ENCODE measurements at places on chromosomes 16 and 17.

- no peak for DNase-seq
These were observed 97.4 kb upstream of the CIBAR2 start for GRCh38 chr16:85209526-85210121.

GRCh38 chr17:44829523-44830358 lies at the start of gene GJC1:
TSS of gene GJC1 (minus strand) at chr17:44830287. CDS start at chr17:44805817, 24,470 bp downstream.
- peak; percentile 80 for DNase-seq

DNA sequence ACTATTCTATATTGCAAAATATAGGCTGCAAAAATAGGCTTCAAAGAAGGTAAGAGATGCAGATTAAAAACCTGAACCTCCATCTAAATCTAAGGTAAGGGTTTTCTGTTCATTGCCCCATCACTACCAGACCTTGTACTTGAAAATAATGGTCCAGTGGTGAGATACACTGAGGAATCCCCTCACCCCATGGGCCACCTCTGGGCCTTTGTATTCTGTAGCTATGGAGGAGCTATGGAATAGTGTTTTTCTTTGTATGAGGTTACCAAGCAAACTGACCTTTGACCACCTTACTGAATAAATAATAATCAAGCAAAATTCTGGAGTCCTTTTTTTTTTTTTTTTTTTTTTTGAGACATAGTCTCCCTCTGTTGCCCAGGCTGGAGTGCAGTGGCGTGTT lies 4.8 kb upstream of the UBE2Z start:
- no peak for DNase-seq

GRCh38 chr16:70653406-70653805 lies 7.0 kb downstream of the IL34 start:
- DNase-seq = no peak

GRCh38 chr17:50539762-50540559 lies 7.0 kb upstream of the SPATA20 start:
- DNase-seq = peak; percentile 60

- no peak for DNase-seq
These were observed 132.0 kb downstream of the ANKRD11 start for GRCh38 chr16:89358030-89359005.

DNA sequence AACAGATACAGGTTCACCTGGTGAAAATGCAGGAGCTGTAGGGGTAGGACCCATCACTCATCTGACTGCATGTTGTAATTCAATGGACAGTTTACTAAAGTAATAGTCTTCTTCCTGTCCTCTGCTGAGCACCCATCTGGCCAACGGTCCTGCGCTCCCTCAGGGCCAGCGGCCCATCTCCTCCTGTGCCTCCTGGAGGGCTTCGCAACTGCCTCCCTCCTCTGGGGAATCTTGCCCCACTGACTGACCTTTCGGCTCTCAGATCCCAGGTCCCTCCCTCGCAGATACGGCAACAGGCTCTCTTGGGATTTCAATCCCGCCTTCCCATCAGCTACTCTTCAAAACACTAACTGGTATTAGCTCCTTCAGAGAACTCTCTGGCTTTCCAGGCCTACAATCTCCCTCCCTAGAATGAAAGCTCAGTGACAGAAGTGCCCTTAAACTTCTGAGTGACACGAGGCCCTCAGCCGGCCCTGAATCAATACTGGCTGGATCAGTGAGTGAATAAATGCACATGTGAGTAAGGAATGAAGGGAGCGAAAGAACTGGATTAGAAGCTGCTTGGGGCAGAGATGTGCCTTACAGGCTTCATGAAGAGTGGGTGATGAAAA lies 1.3 kb downstream of the PEMT start:
- DNase-seq = no peak

DNA sequence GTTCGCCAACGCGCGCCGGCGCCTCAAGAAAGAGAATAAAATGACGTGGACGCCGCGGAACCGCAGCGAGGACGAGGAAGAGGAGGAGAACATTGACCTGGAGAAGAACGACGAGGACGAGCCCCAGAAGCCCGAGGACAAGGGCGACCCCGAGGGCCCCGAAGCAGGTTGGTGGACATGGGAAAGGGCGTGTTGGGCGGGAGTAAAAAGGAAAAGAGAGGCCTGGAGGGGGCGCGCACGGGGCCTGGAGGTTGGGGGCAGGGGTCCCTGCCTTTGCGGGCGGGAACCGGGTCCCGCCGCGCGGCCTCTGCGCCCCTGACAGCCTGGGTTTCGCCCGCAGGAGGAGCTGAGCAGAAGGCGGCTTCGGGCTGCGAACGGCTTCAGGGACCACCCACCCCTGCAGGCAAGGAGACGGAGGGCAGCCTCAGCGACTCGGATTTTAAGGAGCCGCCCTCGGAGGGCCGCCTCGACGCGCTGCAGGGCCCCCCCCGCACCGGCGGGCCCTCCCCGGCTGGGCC lies 2.1 kb downstream of the IRX5 start:
- DNase-seq = no peak

- DNase-seq = peak; percentile 24
These were observed 28.7 kb downstream of the GOSR1 start for GRCh38 chr17:30505868-30506417.

DNA sequence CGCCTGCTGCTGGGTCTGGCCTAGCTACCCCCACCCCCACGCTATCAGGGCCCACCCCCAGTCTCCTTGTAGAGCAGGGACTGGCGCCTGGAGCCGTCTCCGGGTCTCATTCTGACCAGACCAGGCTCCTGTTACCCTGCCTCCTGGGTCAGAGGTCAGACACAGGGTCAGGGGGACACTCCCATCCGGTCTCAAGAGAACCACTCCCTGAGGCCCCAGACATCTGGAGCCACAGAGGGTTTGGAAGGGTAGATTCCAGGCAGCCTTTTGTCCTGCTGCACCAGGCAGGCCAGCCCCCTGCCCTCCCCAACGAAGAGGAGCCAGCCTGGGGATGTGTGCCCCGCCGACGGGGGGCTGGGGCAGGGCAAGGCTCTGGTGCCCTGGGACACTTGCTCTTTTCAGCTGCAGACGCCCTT lies 944 bp upstream of the WFIKKN1 start:
- no peak for DNase-seq

- peak; percentile 80 for DNase-seq
These were observed 2.2 kb downstream of the JUP start for GRCh38 chr17:41784207-41784744.

DNA sequence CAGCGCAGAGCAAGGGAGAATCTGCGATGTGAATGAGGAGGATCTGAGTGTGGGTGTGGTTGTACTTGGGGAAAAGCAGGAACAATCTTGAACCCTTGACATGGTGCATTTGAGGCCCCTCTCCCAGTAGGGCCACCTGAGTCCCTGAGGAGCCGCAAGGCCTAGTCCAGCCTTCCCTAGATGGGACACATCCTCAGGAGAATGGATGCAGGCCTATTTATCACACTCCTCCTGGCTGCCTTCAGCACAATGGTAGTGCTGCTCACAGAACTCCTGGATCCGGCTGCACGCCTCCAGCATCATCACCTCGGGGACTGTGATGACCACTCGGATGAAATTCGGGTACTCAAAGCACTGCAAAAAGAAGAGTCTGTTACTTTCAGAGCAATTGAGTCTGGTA lies 9.0 kb downstream of the TAT start:
- no peak for DNase-seq

GRCh38 chr17:65064452-65065019 lies 8.0 kb upstream of the GNA13 start:
- peak; percentile 57 for DNase-seq

DNA sequence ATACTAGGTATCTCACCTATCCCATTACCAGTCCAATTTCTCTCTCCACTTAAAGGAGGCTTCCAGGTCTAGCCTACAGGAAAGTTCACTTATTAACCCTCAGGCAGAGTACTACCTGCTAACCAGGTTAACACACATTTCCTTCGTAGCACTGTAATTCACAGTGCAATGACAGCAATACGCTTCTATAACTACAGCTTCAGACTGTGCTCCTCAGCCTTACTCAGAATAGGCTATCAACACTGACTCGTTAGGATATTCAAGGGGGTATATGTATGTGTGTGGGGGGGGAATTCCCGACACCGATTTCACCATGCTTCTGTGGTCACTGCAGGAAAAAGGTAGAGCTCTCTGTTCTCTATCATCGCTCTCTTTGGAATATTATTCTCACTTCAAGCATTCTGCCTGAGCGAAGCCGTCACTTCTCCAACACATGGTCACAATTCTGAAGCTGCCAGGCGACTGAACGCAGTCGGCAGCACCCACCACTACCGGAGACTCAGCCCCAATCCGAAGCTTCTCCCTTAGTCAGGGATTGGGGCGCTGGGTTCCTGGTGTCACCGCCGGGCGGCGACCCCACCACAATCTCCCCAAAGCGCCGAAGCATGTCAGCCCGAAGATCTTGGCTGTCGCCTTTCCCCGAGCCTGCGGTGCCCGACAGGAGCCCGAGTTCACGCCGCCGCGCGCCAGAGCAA lies 618 bp downstream of the GGA3 start:
- DNase-seq = no peak

GRCh38 chr17:44990994-44991393 lies 22.9 kb upstream of the C1QL1 start:
- no peak for DNase-seq

- peak; percentile 76 for DNase-seq
These were observed at the start of gene IRF8 for GRCh38 chr16:85898521-85899442. TSS of gene IRF8 (plus strand) at chr16:85899162. CDS start at chr16:85903016, 3,854 bp downstream.

GRCh38 chr17:78284146-78284545 lies 52.7 kb downstream of the TMEM235 start:
- DNase-seq = no peak

GRCh38 chr16:17299790-17300189 lies 171.0 kb downstream of the XYLT1 start:
- DNase-seq = no peak

DNA sequence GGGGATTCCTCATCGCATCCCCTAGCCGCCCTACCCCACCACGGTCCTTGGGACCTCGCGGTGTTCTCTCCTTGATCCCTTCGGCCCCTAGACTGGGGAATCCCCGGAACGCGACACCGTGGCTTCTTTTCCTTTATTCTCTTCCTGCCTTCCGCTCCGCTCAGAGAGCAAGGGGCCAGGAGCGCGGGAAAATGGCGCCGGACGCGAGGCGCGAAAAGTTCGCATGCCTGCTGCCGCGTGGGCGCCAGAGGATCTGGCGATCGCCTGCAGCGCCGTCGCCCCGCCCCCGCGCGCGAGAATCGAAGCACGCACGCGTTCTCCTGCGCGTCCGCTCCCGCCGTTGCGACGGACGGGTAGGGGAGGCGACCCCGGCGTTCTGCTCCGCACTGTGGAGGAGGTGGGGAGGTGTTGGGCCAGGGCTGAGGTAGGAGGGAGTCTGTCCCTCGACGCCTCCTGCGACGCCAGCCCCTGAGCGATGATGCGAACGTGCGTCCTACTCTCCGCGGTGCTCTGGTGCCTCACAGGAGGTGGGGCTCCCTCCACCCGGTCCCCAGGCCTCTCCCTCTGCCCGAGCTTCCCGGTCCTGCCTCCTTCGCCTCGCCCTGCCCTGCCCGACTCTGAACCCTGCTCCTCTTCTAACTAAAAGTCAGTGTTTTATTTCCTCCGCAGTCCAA lies at the start of gene ZPBP2:
TSS of gene ZPBP2 (plus strand) at position 323 of the 674 bp plus-strand sequence. CDS start at position 476, 153 bp downstream.
- DNase-seq = no peak

- DNase-seq = no peak
These were observed 64.5 kb upstream of the CDH13 start for GRCh38 chr16:82562183-82562683.

DNA sequence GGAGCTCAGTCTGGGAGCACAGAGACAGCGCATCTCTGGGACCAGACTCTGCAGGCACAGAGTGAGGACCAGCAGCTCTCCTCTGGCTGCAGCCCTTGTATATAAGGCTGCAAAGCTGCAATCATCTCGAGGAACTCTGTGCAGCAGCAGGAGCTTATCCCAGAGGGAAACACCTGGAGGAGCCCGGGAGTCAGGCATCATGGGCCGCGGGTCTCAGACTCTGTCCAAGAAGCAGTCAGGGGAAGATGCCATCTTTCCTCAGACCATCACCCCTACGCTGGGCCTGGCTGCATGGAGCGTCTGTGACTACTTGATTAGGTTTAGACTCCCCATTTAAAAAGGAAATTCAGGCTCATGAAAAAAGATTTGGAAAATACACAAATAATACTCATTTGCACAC lies 122.0 kb downstream of the IRF8 start:
- DNase-seq = no peak

GRCh38 chr16:47644166-47644565 lies 183.0 kb downstream of the PHKB start:
- peak; percentile 28 for DNase-seq

DNA sequence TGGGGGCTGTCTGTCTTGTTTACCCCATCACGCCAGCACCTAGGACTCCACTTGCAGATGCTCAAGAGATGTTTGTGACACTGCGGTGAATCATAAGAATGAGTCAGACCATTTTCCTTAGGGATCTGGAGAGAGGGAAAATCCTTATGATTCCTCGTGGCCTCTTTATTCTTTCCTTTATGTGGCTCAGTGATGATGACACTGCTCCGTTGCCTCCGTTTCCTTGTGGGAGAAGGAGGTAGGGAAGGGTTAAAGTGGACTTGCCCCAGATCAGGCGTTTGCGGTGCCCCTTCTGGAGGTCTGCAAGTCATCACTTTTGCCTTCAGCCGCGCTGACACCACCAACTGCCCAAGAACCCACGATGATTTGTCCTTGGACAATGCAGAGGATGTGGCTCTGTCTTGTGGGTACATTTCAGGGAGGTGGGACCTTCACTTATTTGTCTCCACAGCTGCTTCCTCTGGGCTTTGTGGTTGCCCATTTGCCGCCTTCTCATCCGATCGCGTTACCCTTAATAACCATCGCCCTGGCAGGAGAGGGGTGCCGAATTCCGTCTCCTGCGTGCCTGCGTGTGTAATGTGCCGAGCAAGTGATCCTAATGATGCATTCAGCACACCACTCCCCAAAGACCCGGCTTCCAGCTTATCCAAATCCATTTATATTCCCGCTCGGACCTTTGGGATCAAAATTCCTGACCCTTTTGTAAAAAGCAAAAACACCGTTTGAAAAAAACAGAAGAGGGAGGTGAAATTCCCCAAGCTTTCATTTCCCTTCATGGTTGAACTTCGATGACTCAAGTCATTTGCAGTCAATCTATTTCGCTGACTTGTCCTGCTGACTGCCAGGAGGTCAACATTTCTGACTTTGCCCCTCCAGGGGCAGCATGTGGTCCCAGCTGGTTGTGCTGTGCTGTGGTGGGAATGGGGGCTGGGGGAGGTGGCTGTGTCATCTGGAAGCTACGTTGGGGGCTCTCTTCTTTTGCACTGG lies 87.2 kb upstream of the IRX3 start:
- no peak for DNase-seq

GRCh38 chr16:1701216-1701878 lies 4.6 kb upstream of the MAPK8IP3 start:
- DNase-seq = no peak

- no peak for DNase-seq
These were observed 29.1 kb downstream of the NLRP1 start for GRCh38 chr17:5555254-5555653.

GRCh38 chr16:85337910-85338637 lies 225.8 kb upstream of the CIBAR2 start:
- DNase-seq = no peak

- no peak for DNase-seq
These were observed 17.8 kb upstream of the SLC35B1 start for GRCh38 chr17:49725452-49726130.

DNA sequence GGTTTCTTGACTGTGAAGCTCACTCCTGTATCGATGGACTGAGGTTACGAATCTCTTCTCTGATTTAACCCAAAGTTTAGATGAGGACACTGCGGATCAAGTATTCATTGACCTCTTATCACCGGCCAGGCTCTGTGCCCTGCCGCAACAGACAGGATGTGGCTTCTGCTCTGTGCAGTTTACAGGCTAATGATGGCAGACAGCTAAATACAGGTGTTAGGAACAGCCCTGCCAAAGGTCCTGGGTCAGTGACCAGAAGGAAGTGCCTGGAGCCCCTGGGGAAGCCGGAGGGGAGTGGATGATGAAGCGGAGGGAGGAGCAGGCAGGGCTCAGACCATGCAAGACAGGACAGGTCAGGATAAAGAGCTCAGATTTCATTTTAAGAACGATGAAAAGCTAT lies 44.4 kb downstream of the HAPSTR1 start:
- no peak for DNase-seq
